Osteoblast (primary cell): ENCODE measurements at places on chromosomes 2 and 18. TPM values are rescaled to one million over a fixed set of nuclear protein-coding genes. Genes with fewer than 3 reads are reported as not detected.
A peak's percentile ranks its signal among the peaks of the same experiment; 100 is the strongest.

The C1D gene
- total RNA-seq = 24.8 and 25.7 TPM in 2 replicates

The ALPI gene
- total RNA-seq = not detected in 2 replicates

The USP14 gene
- 21.4 and 24.8 TPM in 2 replicates for total RNA-seq

- DNase-seq = peak; percentile 84
- H3K36me3 ChIP-seq = no peaks in the 10 kb centered on the region
- peaks cover 27% of the 10 kb centered on the region for H3K4me1 ChIP-seq
These were observed 303.7 kb upstream of the EPAS1 start for GRCh38 chr2:45993476-45993991.

The TSGA10 gene
- 4.0 and 5.0 TPM in 2 replicates for total RNA-seq

GRCh38 chr2:228268756-228269155, 87.3 kb upstream of the SPHKAP start:
- no peaks in the 10 kb centered on the region for H3K4me1 ChIP-seq
- H3K36me3 ChIP-seq = no peaks in the 10 kb centered on the region
- no peaks in the 10 kb centered on the region for H3K27me3 ChIP-seq
- H3K27ac ChIP-seq = no peak overlapping the region
